Hematopoietic multipotent progenitor cell treated with erythropoietin and hydrocortisone succinate and interleukin-3 and kit ligand, for 8 days (in vitro differentiated cells): ENCODE measurements at places on chromosomes 4 and X.

GRCh38 chr4:171186700-171187099, 626.5 kb upstream of the GALNTL6 start:
- no peak for DNase-seq

DNA sequence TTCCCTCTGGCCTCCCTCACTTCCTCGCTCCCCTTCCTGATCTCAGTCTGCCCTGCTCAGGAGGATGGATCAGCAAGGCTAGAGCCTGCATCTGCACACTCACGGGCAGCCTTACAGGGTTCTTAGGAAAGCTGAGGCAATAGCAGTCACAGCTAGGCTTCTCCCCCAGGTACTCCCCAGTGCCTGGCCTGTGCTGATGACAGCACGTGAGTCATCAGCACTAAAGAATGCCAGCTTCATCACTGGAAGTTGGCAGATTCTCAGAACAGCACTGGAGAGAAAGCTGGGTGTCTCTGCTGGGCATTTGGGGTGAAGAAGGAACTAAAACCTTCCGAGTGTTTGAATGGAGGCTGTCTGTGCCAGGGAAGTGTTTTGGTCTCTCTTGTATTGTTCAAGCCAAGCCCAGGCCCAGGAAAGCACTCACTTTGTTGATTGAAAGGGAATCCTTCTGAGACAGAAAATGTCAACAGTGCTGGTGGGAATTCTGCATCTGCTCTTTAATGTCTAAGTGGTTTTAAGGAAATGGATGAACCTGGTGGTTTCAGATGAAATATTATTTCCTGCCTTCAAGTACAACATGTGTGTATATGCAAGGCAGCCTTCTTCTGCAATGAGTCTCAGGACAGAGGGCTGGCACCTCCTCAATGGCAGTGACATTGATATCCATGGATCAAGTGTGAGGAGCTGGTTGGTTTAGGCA, 73.0 kb upstream of the SCOC start:
- peak; percentile 5 for DNase-seq

GRCh38 chrX:133749370-133749769, 236.0 kb downstream of the GPC3 start:
- DNase-seq = no peak

GRCh38 chr4:147960971-147961370, 229.1 kb downstream of the ARHGAP10 start:
- DNase-seq = no peak

DNA sequence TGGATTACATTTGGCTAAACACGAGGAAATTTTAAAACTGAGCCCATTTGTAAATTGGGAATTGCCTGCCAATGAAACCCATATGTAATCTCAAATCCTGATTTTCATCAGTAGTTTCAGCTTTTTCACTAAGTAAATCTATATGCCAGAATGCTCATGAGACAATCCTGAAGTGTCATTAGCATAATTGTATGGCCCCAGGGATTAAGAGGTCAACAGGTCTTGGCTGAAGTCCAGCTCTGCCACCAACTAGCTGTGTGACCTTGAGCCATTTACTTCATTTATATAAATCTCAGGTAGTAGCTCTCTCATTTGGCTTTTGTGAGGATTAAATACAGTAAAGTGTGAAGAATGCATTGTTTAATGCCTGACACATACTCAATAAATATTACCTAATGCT, 320.5 kb upstream of the EMCN start:
- DNase-seq = no peak

GRCh38 chr4:147924604-147925412, 192.9 kb downstream of the ARHGAP10 start:
- DNase-seq = no peak

DNA sequence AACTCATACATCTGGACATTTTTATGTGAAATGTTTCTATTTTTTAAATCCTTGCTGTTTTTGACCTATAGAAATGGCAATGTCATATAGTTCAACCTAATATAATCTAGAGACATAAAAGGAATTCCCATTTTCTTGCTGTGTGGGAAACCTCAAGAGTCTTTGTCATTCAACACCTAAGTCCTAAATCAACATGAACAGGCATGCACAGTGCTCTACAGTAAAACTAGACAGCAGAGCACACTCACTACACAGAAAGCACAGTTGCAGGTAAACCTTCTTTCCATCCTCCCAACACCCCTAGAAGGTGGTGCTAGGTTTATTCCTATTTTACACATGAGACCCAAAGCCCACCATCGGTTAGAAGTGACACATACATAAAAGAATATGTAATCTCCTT, 79.1 kb upstream of the C1QTNF7 start:
- DNase-seq = no peak

- no peak for DNase-seq
Measured at GRCh38 chr4:176193938-176194337, 1.4 kb downstream of the SPATA4 start.

GRCh38 chr4:121980643-121981042, 28.8 kb upstream of the TRPC3 start:
- DNase-seq = no peak

DNA sequence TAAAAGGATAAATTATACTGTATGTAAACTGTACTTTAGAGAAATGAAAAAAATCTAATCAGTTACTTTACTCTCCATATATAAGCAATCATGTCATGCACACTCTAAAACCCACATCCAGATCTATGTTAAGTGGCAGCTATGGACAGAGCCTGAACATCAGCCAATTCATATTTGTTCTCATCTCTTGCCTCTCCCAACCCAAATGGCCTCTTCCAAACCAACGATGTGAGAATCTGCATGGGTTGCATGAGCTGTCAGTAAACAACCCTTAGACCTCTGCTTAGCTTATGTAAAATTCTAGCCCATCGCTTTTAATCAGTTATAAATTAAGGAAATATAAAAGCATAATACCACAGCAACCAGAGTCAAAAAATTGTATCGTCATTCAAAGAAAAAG, 288.7 kb upstream of the INTU start:
- DNase-seq = no peak

DNA sequence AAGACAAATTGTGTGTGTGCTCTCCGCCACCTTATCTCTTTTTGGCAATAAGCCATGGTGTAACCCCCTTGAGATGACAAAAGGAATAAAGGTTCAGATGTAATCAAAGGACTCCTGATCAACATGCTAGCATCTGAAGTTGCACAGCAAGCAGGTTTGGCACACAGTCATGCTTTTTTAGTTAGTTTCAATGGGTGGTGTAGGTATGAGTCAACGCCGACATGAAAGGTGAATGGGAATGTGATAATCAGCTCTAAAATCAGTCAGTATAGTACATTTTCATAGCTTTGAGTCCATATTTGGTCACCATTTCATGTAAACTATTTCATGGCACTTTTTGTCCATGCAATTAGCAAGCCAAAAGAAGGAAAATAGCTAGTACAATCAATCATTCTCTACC, 50.4 kb upstream of the ETNPPL start:
- DNase-seq = no peak

DNA sequence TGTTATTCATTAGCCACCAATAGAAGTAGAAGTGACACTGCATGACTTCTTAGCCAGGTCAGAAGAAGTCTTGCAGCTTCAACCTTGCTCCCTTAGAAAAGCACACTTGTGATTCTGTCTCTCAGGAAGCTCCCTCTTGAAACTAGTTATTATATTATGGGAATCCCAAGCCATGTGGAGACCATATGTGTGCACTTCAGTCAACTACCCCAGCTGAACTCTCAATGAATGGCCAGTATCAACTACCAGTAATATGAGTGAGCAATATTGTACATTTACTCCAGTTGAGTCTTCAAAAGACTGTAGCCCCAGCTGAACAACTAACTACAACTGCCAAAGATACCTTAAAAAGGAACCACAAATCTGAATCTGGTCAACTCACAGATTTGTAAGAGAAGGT, 77.1 kb upstream of the GABRA3 start:
- DNase-seq = no peak

- no peak for DNase-seq
Measured at GRCh38 chr4:139658185-139658584, 7.4 kb upstream of the MGST2 start.

- DNase-seq = no peak
Measured at GRCh38 chr4:105236202-105236915, 89.7 kb downstream of the TET2 start.

- no peak for DNase-seq
Measured at GRCh38 chr4:43133566-43133965, 241.1 kb downstream of the GRXCR1 start.

GRCh38 chr4:90718931-90719330, 591.7 kb downstream of the CCSER1 start:
- DNase-seq = no peak

DNA sequence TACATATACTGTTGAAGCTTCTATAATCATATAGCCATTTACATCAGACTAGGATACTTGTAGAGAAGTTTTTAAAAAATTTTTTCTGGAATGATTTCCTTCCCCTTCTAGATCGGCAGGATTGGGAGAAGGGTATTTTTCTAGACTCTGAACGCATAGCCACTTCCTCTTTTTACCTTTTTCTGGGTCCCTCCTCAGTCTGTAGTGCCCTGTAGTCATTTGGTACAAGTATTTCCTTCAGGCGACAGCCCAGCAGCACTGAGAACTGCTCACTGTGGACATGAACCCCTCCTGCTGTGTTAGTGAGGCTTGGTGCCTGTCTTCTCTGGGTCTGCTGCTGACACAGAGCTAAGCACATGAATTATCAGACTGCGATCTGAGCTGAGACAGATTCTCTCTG, 255.4 kb downstream of the ARHGAP10 start:
- DNase-seq = no peak

- DNase-seq = no peak
Measured at GRCh38 chr4:95465010-95465409, 83.8 kb downstream of the UNC5C start.

- no peak for DNase-seq
Measured at GRCh38 chrX:8042304-8042703, 115.1 kb upstream of the PNPLA4 start.

GRCh38 chr4:45701621-45702020, 422.2 kb downstream of the GABRG1 start:
- DNase-seq = no peak

- DNase-seq = no peak
Measured at GRCh38 chr4:88005946-88006345, 1.5 kb upstream of the PKD2 start.

- DNase-seq = no peak
Measured at GRCh38 chr4:20612313-20612712, 87.9 kb upstream of the PACRGL start.

- peak; percentile 49 for DNase-seq
Measured at GRCh38 chr4:53706422-53707032, 115.2 kb upstream of the LNX1 start.

GRCh38 chr4:102578819-102579218, 77.7 kb downstream of the NFKB1 start:
- peak; percentile 16 for DNase-seq

- DNase-seq = peak; percentile 98
Measured at GRCh38 chr4:102343964-102344519, 1.2 kb downstream of the SLC39A8 start.

- no peak for DNase-seq
Measured at GRCh38 chr4:76623217-76624045, 188.4 kb downstream of the SHROOM3 start.

DNA sequence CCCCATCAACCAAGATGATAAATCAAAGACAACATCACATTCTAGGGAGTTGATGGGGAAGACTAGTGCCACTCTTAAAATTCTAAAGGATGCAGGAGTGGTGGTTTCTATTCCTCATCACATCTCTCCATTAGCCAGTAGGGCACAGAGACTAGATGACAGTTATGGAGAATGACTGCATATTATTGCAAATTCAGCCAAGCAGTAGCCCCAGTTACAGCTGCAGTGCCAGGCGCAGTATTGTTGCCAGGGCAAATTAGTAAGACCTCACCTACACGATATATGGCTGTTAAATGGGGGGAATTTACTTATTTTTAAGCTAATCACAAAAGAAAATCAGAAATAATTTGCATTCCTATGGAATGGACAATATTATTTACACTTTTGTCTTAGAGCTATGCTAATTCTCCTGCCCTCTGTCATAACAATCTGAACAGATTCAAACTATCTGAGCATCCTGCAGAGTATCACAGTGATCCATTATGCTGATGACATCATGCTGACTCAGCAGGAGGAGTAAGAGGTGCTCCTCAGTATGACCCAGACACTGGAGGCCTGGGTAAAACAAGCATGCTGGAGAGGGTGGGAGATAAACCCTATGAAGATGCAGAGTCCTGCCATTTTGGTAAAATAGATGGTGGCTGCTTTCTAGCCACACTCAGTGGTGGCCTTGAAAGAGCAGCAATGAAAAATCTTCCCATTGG, 24.7 kb downstream of the ETNPPL start:
- DNase-seq = no peak

- peak; percentile 77 for DNase-seq
Measured at GRCh38 chr4:123452616-123453015, 56.0 kb downstream of the SPRY1 start.

DNA sequence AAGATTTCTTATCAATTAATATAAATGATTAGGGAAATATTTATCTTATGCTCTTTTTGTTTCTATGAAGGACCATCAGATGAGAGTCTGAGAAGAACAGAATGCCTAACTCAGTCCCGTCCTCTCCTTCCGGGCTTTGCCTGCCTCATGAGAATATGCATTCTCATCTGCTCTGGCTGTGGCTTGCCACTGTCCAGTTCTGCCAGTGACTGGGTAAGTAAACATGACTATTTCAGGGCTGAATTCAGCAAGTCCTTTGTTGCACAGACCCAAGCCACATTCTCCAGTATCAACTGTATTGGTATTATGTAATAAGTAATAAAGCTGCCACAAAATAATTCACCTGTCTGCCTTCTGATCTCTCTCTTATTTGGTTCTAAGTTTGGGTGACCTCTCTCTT, 110.7 kb downstream of the WDFY3 start:
- DNase-seq = no peak

DNA sequence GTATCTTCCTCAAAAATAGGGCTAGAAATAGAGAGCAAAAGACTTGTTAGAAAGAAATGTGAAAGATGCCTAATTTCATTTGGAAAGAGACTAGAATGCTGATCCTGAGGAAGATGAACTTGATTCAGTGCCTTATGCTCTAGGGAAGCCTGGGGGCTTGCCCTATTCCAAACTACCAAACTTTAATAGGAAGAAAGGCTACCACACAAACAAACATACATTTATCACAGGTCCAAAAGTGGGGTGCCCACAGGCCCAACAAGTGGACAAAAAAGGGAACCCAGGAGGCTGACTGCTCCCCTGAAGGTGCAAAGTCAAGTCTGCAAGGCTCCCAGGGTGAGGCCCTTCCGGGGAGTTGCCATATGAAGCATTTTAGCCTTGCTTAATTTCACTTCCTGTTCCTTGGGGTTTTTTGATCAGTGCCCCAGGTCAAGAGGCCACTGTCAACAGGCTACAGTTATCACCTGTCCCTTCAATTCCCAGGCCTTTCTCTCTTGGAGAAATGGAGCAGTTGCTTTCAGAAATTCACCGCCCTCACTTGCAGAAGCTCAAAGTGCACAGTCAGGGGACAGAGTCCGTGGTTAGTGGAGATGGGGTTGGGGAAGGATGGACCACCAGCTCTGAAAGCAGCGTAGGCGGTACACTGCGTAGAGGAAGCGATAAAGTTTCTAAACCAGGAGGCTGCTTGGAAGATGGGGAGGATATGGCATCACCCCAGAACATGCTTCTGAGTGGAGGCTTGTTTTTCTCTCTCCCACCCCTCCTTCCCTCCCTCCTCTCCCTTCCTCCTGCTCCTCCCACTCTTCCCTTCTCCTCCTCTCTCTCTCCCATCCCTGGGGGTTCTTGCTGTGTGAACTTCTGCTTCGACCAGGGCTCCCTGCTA, 36.4 kb downstream of the TMEM154 start:
- no peak for DNase-seq
